Islet precursor cell (in vitro differentiated cells): ENCODE measurements at places on chromosomes 11 and 22.

GRCh38 chr22:26651815-26652214 is 5.6 kb upstream of the MIAT start:
- DNase-seq = no peak

DNA sequence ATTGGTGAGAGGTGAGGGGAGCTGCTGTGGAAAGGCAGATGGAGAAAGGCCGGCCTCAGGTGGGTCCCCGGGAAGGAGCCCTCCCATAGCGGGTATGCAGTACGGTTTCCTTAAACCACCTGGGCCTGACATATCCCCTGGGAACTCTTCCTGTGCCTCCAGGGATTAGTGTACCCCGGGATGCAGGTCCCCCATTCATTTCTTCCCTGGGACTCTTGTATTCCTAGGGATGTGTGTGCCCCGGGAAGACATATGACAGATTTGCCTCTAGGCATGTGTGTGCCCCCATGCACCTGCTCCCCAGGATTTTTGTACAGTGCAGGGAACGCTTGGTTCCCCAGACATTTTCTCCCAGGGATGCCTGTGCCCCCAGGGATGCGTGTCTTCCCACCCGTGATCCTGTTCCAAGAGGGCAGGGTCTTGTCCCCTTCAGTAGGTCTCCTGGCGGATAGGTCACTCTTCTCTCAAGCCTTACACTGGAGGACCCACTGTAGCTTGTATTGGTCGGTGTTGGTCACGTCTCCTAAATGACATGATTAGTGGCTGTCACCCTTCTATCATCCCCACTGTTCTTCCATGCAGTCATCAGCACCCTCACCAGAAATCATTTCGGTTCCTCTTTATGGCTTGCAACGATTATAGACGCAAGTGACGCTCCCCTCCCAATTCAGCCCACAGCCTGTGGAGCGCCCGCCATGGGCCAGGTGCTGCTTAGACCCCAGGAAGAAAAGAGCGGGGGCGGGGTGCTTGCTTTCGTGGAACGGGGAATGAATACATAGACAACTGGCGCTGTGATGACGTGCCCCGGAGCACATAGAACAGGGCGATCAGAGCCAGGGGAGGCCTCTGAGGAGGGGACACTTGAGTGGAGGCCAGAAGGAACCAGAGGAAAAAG is 1.3 kb downstream of the PARVB start:
- no peak for DNase-seq

DNA sequence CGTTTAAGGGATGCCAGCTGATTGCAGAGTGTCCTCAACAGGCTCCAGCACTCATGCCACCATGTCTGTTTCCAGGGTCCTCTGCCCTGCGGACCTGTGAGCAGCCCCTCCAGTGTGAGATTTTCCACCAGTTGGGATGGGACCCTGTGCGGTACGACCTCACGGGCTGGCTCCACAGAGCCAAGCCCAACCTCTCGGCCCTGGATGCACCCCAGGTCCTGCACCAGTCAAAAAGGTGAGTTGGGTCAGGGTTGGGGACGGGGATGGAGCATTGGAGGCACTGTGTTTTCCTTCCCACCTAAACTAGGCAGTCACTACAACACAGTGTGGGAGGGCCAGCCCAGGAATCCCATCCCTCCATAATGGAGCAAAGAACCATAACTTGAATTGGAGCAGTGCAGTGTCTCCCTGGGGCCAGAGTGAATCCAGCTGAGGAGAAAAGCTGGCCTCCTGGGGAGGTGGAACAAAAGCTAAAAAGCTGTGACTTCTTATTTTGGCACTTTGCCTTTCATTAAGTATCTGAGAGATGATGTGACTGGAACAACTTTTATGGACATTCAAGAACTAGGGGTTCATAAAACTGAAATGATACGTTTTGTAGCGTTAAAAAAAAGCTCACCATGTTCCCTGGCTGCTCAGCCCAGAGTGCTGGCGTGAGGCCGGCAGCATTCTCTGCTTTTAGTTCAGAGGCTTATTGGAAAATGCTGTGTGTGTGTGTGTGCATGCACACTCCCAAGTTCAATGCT is 101.8 kb downstream of the MYO18B start:
- no peak for DNase-seq

- DNase-seq = peak; percentile 76
Observed at GRCh38 chr22:25048659-25049647, 96.4 kb downstream of the KIAA1671 start.

- no peak for DNase-seq
Observed at GRCh38 chr11:62588966-62589637, 2.2 kb downstream of the TUT1 start.

DNA sequence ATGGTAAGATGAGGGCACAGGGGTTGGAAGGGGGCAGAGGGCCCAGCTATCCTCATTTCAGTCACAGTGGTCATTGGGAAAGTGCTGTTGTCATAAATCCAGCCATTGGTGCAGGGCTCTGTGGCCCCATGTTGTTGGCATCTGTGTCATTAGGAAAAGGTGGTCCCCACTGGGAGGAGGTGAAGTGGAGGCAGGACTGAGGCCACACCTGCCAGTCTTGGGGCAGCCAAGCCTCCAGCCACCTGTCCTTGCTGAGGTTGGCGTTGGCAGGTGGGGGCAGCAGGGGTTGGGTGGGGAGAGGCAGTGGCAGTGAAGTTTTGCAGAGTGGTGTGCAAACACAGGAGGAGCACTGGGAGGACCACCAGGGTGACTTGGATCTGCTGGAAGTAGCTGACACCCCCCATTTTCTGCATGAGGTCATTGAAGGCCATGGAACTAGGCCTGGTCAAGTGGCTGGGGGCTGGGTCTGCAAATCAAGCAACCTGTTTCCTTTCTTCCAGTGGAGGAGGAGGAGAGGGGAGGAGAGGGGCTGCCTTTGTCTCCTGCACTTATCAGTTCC is 25.3 kb downstream of the SLC22A6 start:
- DNase-seq = peak; percentile 37

- no peak for DNase-seq
Observed at GRCh38 chr11:72871119-72871518, 56.9 kb downstream of the ATG16L2 start.

DNA sequence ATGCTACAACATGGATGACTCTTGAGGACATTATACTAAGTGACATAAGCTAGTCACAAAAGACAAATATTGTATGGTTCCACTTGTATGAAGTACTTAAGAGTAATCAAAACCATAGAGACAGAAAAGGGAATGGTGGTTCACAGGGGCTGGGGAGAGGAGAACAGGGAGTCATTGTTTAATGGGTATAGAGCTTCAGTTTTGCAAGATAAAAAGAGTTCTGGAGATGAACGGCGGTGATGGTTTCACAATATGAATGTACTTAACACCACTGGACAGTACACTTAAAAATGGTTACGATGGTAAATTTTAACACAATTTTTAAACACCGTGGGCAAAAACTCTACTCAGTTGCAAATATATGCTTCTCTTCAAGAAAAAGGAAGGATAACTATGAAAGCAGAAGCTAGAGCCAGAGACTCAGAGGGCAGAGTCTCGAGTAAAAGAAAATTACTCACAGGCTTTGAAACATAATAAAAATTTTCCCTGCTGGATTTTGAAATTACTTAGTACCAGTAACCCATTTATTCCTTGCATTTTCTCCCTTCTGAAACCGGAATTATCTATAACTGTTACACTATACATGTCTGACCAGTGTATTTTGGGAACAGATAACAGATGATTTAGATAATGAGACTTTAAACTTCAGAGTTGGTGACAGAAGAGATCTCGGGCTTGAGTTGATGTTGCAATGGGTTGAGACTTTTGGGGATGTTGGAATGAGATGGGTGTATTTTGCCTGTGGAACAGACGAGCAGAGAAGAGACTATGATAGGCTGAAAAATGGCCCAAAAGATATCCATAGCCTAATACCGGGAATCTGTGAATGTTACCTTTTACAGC is 15.0 kb downstream of the MRTFA start:
- no peak for DNase-seq

- no peak for DNase-seq
Observed at GRCh38 chr22:50553310-50553709, 7.6 kb downstream of the KLHDC7B start.

DNA sequence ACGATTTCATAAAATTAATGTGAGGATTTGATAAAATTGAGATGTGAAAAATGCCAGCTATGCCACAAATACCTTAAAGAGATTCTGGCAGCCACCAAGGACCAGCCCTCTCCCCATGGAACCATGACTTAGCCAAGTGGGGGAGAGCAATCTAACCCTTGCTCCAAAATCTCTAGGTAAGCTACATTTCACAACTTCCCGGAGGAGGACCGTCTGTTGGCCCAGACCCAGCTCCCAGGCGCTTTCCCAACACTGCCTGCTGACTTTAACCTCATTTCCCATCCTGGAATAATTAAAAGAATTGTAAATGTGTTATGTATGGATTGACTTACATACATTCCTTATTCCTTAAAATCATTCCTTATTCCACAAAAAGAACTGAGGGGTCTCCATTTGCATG is 47.5 kb upstream of the TENM4 start:
- no peak for DNase-seq

DNA sequence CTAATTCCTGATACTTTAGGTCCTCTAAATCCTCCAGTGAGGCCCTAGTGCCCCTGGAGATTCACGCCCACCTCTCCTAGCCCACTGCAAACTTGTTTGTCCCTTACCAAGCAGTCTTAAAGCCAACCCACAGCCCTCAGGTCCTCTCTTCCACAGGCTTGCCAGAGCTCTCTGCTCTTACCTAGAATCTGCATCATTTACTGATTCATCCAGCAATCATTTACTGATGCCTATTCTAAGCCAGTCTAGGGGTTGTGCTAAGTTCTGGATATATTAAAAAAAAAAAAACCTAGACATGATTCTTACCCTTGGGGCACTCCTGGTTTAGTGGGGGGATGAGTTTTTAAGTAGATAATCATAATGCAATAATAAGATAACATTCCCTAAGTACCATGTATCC is 43.0 kb upstream of the PLET1 start:
- peak; percentile 32 for DNase-seq

- DNase-seq = no peak
Observed at GRCh38 chr22:38788021-38788816, 5.7 kb downstream of the DNAL4 start.

DNA sequence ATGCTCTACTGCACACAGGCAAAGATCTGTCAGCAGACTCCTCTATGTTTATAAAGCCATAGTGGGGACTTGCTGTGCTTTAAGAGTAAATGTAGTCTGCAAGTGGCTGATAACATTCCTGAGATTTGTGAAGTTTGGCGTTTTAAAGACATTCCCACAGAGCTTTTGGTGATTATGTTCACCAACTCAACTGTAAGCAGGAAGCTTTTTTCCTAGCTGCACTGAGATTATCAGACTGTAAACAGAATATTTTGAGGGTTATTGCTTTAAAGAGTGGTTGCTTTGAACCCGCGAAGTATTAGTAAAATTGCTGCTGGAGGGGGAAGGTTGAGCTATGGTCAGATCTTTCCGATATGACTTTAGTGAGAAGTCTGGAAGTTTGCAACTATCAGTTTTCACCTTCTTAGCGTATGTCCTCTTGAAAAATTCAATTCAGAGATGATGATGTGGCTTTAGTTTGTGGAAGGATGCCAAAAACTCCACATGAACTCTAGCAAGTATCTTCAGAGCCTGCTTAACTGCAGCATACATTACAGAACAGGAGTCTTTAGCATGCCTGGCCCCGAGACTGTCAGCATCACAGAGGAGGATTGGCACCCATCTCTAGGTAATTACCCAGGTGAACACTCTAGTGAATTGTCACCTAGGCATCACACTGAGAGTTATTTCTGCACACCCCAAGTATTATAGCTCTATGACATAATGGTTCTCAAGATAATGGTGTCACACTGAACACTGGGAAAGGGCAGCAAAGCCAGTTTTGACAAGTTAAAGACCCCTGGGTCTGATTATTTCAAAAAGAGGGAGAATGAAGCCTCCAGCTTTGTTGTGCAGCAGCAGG is 89.9 kb downstream of the MTNR1B start:
- DNase-seq = no peak

GRCh38 chr11:35040221-35040942 is 98.6 kb upstream of the CD44 start:
- DNase-seq = no peak

DNA sequence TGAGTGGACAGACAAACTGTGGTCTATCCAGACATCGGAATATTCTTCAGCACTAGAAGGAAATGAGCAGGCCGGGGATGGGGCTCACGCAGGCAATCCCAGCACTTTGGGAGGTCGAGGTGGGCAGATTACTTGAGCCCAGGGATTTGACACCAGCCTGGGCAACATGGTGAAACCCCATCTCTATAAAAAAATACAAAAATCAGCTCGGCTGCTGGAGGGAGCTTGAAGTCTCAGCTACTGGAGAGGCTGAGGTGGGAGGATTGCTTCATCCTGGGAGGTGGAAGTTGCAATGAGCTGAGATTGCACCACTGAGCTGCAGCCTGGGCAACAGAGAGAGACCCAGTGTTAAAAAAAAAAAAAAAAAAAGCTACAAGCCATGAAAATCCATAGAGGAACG is 8.0 kb upstream of the CTSD start:
- DNase-seq = peak; percentile 31

DNA sequence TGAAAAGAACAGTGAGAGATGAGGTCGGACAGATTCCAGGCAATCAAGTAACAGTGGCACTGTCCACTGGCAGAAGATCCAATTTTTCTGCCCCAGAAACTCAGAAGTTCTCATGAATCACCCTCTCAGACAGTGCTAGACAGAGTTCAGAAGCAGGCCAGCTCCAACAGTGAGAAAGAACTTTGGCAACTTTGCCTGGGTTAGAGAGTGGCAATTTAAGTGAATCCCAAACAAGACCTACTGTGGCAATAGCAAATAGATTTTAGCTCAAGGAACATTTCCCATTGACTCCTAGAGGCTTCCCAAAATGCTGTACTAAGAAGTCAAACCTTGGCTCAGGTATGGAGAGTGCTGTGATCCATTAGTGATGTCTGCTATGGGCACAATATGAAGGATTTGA is 12.3 kb downstream of the CD44 start:
- DNase-seq = no peak

GRCh38 chr11:132056689-132057088 is 686.3 kb downstream of the NTM start:
- peak; percentile 71 for DNase-seq

- DNase-seq = no peak
Observed at GRCh38 chr11:57571606-57572005, 4.1 kb upstream of the UBE2L6 start.

DNA sequence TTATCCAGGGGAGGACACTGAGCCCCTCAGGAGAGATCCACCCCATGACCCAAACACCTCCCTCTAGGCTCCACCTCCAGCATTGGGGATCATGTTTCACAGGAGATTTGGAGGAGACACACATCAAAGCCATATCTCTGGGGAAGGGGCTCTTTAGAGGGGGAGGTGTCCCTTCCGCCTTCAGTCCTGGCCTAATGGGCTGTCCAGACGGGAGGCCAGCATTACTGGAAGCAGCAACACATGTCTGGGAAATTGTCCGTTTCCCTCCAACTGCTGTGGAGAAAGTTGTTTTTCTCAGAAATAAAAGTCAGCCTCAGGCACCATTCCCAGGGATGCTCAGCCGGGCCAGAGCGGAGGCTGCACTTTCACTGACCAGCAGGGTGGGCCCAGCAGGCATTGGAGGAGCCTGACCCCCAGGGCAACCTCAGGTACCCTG is 9.5 kb downstream of the CACNA1I start:
- DNase-seq = no peak

DNA sequence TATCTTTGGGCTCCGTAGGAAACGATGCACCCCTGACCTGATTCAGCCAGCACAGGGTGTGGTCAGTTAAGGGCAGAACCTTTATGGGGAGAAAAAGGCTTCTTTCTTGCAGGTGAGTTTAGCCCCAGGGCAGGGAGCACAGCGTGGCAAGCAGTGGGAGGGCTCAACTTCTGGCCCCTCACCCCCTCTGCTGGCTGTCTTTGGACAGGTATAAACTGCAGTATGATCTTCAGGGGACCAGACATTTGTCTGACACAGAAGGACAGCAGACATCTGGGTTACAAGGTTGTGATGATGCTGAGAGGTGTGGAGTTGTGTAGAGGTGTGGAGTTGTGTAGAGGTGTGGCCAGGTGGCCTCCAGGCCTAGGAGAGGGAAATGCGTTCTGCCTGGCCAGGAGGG is 324.0 kb upstream of the PLET1 start:
- peak; percentile 77 for DNase-seq
